Activated naive CD4-positive, alpha-beta T cell treated with anti-CD3 and anti-CD28 coated beads, Interleukin-2, amount 50 U/mL, for 72 hours (primary cell): ENCODE measurements at places on chromosomes 2 and 18. TPM values are rescaled to one million over a fixed set of nuclear protein-coding genes. Genes with fewer than 3 reads are reported as not detected.

GRCh38 chr2:58448065-58448507, 207.0 kb upstream of the FANCL start:
- peak; percentile 19 for DNase-seq

ANO7 gene
- 0.27 TPM for total RNA-seq

XDH gene
- total RNA-seq, result not detected

DCDC2C gene
- total RNA-seq, result not detected

B3GNT7 gene
- 0.43 TPM for total RNA-seq

DNA sequence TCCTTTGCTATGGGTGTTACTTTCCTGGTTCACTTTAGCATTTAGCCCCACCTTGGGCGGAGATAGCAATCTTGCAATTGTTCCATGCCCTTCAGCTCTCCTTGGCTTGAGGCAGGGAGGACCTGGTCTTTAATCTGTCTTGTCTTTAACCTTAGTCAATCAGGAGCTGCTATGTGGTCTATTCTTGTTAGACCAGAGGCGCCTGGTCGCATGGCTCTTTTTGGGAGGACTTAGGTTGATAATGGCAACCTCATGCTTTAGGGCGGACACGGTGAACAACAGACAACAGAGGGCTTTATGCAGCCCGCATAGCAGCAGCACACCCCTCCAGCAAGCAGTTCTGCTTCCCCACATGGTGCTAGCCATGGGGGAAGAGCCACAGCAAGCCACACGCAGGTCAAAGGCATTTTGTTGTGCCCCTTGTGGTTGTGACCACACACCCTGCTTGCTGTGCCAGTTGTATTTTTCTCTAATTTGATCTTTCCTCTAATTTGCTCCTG, 17.7 kb upstream of the ZDBF2 start:
- no peak for DNase-seq

DNA sequence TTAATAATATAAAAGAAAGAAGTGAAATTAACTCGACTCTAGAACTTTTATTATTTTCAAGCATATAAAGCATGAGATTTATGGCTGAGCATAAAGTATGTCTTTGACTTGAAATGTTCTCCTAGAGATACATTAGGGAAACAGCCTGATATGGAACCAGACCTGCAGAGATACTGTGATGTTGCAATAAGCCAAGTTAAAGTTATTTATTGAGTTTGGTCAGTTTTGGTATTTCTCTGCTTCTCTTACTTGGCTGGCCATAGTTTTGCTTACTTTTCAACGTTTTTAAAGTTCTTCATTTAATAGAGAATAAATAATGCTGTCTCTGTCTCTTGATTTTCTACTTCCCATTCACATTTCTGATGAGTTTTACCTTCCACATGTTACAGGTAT, 76.0 kb downstream of the GFPT1 start:
- DNase-seq, result no peak

DNA sequence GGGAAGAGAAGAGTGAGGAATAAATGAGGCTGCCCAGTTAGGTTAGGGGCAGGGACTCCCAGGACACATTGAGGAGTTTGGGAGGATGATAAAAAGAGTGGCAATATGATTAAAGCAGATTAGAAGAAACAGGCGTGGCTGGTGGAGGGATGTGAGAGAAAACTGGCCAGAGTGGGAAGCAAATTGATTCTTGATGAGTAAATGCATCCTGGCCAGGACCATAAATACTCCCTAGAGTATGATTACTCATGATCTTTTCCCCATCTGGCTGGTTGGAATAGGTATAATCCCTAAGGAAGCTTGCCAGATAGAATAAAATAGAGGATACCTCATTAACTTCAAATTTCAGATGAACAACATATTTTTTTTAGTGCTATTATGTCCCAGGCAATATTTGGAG, 21.5 kb upstream of the DAW1 start:
- DNase-seq, result no peak

DNA sequence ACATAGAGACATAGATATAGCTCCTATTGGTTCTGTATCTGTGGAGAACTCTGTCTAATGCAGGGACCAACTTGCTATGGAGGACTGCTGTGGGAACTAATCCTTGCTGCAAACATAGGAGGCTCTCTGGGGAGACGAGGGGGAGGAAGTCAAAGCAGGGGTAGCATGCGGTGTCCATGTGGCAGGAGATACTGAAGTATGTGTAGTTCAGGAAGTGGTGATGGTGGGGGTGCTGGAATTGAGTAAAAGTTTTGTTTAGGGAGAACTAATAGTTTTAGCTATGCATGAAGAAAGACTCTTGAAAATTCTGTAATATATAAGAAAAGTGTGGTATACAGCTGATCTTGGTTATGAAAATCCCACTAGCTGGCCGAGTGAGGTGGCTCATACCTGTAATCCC, 62.0 kb downstream of the ANKRD44 start:
- DNase-seq, result no peak

DNA sequence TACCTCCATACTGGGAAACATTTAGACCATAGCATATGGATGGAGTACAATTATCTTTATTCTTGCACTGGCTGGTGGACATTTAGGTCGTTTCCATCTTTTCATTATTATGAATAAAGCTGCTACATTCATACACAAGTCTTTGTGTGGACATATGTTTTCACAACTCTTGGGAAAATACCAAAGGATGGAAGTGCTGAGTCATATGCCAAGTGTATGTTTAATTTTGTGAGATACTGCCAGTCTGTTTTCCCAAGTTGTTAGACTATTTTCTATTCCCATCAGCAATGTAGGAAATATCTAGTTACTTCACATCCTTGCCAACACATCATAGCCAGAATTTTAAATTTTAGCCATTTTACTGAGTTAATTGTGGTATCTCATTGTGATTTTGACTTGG, 91.5 kb downstream of the GALNT13 start:
- no peak for DNase-seq

GRCh38 chr2:8004250-8004681, 677.6 kb upstream of the ID2 start:
- no peak for DNase-seq

CAPN13 gene
- total RNA-seq, result not detected

- no peak for DNase-seq
Measured at GRCh38 chr2:150119819-150120218, 367.6 kb downstream of the RND3 start.

LRP2 gene
- total RNA-seq, result 0.02 TPM
